ENCODE measurements at places on chromosomes 1 and 21. TPM values are rescaled to one million over a fixed set of nuclear protein-coding genes. Genes with fewer than 3 reads are reported as not detected.

OR2M7 gene
- total RNA-seq = not detected

NECTIN4 gene
- 0.53 TPM for total RNA-seq

BTG2 gene
- total RNA-seq = 51.9 TPM

KRTAP13-3 gene
- total RNA-seq = not detected
